ENCODE measurements at places on chromosomes 7 and 10.
A peak's percentile ranks its signal among the peaks of the same experiment; 100 is the strongest.

GRCh38 chr7:142910481-142910880 lies 23.1 kb downstream of the TRPV5 start:
- DNase-seq = no peak

- DNase-seq = no peak
These were observed 1.9 kb upstream of the DEPP1 start for GRCh38 chr10:44980309-44981171.

- DNase-seq = no peak
These were observed 165.6 kb upstream of the ASAH2 start for GRCh38 chr10:50416881-50417280.

- DNase-seq = no peak
These were observed 65.8 kb downstream of the CDK13 start for GRCh38 chr7:40015790-40016296.

DNA sequence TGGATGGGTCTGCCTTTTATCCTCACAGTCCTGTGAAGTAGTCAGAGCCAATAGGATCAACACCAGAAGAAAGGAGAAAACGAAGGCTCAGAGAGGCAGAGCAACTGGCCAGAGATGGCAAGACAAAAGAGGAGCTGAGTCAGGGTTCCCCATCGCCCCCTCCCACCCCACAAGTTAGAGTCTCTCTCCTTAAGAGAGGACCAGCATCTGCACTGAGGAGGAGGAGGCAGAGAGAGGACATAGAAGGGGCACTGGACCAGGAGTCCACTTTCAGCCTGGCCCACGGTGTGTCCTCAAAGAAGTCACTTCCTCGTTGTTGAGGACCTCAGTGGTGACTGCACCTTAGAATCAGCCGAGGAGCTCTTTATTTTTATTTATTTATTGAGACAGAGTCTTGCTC lies 11.6 kb downstream of the SPOCK2 start:
- DNase-seq = no peak

GRCh38 chr10:54985732-54986131 lies 184.7 kb upstream of the PCDH15 start:
- no peak for DNase-seq

DNA sequence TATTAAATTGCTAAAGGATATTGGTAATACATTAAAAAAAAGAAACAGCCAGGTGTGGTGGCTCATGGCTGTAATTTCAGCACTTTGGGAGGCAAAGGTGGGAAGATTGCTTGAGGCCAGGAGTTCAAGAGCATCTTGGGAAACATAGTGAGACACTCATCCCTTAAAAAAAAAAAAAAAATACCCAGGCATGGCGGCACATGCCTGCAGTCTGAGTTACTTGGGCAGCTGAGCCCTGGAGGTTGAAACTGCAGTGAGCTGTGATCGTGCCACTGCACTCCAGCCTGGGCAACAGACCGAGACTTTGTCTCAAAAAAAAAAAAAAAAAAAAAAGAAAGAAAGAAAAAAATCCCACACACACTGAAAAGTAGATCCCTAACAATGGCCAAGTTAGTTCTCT lies 59.7 kb downstream of the MACC1 start:
- DNase-seq = no peak

DNA sequence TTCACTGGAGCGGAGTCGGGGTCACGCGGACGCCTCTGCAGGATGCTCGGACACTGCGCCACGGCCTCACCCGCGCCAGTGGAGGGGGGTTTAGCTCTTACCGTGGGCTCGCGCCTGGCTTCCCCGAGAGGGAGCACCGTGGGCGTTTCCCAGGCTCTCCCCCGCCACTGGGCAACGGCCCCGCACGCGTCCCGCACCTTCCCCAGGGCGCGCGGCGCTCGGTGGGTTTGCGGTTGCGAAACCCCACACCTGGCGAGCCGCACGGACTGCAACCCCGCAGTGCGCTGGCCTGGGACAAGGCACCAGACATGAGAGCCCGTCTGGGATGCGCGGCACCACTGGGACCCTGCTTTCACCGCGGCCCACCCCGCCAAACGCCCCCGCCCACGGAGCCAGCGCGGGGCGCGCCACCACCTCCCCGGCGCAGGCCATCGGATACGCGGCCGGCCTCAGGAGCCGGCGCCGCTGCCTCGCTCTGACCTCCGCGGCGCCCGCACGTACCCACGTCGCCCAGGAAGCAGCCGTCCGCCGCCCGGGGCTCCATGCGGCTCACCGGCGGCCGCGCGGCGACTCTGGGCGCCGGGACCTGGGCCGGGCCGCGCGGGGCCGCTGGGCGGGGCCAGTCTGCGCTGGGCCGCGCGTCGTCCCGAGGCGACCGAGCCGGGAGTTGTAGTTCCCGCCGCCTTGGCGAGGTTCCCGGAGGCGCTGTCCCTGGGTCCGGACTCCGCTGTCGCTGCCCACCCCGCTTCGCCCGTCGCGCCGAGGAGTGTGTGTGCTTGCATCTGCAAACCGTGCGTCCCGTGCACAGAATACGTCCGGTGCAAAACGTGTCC lies at the start of gene ASB13:
ASB13 (minus strand) TSS at position 588 of the 833 bp plus-strand sequence; CDS start at position 544, 44 bp downstream.
- DNase-seq = peak; percentile 45

- no peak for DNase-seq
These were observed 72.3 kb downstream of the ZNF503 start for GRCh38 chr10:75329190-75329745.

GRCh38 chr10:117483056-117483590 lies 59.4 kb upstream of the EMX2 start:
- DNase-seq = no peak

DNA sequence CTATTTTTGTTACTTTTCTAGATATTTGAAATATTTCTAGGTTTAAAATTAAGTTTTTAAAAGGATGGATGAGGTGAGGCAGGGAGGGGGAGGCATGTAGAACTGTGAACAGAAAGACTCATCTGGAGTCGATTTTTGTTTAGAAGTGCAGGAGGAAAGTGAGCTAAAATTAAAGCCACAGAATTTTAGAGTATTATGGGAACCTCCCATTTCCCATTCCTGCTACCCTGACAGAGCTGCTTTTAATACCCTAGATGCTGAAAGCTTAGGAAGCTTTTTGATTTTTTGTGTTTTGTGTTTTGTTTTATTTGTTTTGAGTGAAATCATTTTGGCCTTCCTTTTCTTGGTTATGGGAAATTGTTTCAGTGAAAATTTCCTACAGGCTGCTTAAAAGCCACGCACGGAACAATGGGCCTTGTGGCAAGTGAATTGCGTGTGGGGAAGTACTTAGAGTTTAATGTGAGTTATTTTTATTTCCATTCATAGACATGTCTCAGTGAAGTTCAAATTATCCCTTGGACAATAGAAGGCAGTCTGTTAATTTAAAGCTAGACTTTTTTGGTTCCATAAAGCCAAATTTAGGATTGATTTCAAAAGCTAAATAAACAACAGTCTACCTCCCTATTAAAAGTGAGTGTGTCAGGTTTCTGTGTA lies 102.0 kb upstream of the HDAC9 start:
- DNase-seq = no peak

- DNase-seq = no peak
These were observed 104.7 kb upstream of the PCBD1 start for GRCh38 chr10:70993051-70993450.

DNA sequence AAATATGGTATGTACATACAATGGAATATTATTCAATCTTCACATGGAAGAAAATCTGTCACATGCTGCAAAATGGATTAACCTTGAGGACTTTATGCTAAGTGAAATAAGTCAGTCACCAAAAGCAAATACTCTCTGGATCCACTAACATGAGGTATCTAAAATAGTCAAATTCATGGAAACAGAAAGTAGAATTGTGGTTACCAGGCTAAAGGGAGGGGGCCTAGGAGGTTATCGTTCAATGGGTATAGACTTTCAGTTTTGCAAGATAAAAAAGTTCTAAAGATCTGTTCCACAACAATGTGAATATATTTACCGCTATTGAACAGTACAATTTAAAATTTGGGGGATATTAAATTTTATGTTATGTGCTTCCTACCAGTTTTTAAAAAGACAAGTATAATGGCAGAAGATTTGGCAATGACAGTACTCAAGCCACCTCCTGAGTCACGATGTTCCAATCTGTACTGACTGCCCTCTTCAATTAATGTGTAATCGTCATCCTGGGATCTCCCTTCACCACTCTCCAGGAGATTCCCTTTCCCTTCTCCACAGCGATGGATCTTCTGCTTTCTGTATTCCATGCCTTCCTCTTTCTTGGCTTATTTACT lies 32.3 kb upstream of the IL6 start:
- no peak for DNase-seq

- DNase-seq = no peak
These were observed 786.1 kb downstream of the CNTNAP2 start for GRCh38 chr7:146902728-146903127.

DNA sequence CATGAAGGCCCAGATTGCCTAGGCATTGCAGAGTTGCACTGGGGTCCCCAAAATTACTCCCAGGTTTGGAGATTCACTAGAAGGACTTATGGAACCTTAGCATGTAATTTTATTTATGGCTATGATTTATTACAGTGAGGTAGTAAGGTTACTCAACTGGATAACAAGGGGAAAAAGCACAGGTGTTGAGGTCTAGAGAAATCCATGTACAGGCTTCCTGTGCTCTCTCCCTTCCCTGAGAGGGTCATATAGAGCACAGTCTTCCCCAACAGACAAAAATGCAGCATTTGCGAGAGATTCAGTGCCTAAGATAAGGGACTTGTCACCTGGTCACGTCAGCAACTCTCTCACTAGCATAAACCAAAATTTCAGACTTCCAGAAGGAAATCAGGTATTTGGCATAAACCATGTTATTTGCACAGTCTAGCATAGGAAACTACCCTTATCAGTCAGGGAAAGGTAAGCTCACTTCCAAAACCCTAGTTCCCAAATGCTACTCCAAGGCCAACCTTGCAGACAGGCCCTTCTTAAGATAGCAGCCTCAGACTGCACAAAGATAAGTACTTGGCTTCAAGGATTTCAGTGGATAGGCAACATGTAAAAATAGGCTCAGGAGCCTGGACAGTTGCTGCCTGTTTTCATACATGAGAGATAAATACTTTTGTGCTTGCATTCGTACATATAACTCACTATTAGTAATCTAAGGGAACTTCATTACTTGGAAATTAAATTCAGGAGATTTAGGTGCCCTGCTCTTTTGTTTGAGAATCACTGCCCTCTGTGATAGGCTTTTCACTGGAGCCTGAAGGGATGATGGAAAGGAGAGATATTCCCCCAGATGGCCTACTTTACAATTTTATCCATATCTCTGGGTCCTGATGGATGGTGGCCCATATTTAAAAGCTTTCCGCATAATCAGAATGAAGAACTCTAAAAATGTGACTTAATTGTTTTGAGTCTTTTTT lies 378.4 kb upstream of the LRGUK start:
- no peak for DNase-seq

DNA sequence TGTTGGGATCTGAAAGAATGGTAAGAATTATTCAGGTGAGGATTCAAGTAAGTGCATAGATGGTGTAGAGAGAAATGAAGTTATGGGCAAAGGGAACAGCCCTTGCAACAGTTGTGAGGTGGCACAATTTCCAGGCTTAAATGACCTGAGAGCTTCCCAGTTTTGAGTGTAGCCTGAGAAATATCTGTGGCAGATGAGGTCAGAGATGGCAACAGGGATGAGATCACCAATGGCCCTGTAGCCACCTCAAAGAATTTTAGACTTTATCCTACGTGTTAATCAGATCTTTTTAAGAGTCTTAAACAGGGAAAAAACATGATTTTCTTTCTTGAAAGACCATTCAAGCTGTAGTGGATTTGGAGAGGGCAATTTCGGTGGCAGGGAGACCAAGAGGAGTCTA lies 1.9 kb upstream of the NRF1 start:
- DNase-seq = no peak
